ENCODE measurements at places on chromosomes 4 and X.

DNA sequence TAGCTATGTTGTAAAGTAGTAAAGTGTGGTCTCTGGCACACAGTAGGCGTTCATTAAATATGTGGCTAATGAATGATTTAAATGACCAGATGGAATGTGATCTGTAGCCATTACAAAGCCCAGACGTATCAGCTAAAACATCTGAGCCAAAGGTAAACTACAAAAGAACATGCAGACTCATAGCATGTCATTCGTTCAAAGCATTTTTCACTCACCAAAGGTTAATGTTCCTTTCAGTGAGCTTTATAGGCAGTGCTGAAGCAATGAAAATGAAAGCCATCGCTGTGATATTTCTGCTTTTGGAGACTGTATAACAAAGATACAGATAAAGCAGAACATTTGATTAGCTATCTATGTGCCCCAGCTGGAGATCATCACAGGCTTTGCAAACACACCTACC, 50.5 kb downstream of the F9 start:
- DNase-seq, result no peak

GRCh38 chrX:100368167-100368566, 41.9 kb downstream of the PCDH19 start:
- no peak for DNase-seq

- no peak for DNase-seq
These were observed 1.6 kb downstream of the PRICKLE3 start for GRCh38 chrX:49184294-49185281.

DNA sequence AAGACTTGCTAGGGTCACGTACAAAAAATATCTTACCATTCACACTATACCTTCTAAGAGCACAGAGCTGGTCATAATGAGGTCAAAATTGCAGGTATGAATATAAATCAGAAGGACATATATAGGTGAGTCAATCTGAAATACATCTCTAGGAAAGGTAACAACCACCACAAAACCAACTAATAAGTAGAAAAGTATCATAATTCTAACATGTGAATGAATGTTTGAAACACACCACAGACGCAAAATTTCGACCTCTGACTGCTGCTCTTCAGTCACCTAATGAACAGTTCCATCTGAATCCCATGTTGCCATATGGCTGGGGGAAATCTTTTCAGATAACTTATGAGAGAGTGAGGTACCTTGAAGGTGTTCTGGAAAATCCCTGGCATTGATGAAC, 22.1 kb downstream of the STAP1 start:
- DNase-seq, result no peak

DNA sequence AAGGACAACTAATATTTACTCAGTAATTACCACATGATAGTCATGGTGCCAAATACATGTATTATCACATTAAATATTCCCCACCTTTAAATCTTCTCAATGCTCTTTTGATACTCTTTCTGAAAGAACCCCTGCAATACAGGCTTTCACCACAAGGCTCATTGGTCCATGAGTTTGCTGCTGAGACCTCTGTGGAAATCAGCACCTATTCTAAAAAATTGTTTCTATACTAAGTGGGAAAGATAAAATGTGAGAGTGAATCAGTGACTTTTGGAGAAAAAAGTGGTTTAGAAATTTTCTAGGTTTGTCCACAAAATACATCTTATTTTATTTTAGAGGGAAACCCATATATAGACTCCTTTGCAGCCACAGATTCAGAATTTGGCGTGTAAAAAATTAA, 257.3 kb downstream of the ZIC3 start:
- DNase-seq, result no peak

GRCh38 chrX:69538321-69538876, 34.3 kb downstream of the NALF2 start:
- peak; percentile 13 for DNase-seq

- no peak for DNase-seq
These were observed 162.7 kb upstream of the KLF8 start for GRCh38 chrX:56069299-56069931.

GRCh38 chr4:10102474-10103332, 13.9 kb downstream of the WDR1 start:
- no peak for DNase-seq

- DNase-seq, result peak; percentile 2
These were observed 1865.3 kb upstream of the AGA start for GRCh38 chr4:179307297-179308136.

DNA sequence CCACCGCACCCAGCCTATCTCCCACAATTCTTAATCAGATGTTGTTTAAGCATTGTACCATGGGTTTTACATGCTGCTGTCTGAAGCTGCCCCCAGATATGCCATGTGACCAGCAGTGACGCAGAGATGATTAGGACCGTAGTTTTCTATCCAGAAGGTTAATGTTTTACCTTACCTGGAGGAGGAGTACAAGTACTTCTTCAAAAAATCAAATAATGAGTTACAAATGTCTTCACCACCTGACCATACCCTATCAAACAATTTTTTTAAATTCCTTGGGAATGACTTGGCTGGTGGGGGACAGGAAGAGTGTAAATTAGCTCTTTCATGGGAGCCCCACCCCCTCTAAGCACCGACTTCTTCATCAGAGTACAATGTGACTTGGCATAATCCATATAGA, 16.2 kb upstream of the SGMS2 start:
- DNase-seq, result no peak

- no peak for DNase-seq
These were observed 34.0 kb downstream of the ELF2 start for GRCh38 chr4:139142980-139143379.

DNA sequence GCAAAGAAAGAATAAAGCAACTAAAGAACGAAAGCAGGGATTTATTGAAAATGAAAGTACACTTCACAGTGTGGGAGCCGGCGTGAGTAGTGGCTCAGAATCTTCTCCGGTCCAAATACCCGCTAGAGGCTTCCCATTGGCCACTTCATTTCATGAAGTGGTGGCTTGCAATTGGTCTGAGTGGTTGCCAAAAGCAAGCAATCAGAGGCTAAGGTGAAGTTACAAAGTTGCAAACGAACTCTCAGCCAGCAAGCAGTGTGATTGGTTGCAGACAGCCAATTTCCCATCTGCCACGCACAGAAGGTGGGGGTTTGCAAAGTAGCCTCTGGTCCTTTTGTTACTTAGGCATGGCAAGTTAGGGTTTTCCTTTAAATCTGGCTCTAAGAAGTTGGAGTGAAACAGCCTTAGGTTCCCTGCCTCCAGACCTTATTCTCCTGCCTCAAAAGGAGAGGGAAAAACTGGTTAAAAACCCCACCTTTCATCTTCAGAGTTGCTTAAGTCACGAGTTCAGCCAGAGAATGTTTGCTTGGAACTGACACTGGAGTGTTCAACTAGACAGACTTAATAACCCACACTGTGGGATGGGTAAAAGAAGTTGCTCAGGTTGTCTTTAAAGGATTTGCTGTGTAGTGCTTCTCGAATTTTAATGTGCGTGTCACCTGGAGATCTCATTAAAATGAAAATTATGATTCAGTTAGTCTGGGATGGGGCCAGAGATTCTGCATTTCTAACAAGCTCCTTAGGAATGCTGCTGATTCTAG, 6.9 kb upstream of the CLOCK start:
- no peak for DNase-seq
